ENCODE measurements at places on chromosomes 1 and 21. TPM values are rescaled to one million over a fixed set of nuclear protein-coding genes. Genes with fewer than 3 reads are reported as not detected.

DNA sequence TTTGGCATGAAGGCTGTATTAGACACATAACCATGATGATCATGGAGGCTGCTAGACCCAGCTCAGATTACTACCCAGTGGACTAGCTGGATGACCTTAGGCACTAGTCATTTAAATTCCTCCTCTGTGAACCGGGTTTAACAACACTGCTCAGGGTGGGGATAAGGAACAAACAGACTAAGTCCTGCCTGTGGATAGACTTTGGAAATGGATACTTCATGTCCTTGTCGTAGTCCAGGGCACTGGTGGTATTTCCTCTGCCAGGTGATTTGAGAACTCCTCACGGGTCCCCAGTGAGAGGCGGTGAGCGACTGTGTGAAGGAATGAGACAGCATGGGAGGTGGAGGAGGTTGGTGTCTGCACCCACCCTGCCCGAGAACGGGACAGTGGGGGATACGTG is 72.9 kb upstream of the SELENON start:
- no peak for DNase-seq

DNA sequence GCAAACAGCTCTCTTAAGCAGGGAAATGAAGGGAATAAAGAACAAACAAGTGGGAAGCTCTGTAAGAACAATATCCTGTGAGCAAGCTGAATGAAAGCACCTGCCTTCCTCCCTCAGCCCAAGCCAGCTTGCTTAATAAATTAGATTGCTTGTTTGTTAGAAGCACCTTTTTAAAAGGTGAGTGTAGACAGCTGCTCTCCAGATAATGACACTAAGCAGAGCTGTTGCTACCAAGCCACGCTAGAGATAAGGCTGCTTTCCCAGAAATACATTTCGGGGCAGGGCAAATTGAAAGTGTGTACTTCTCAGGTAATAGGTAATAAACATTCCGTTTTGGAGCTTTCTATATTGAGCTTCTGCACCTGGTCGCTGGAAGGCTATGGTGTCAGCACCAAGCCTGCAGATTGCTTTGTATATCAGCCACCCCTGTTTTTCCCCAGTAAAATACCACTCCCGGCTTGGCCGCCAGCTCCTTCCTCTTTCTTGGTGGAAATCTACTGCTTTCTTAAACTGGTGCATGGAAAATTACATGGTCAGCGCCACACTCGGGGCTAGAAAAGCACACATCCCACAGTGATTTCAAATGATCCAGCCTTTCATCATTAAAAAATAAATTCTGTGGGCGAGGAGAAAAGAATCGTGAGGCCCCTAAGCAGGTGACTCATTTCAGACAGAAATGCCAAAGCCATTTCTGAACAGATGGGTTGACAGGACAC is 151.3 kb downstream of the ETS2 start:
- peak; percentile 66 for DNase-seq

- no peak for DNase-seq
These were observed 419.8 kb upstream of the NFIA start for GRCh38 chr1:60662486-60663044.

GRCh38 chr1:203129501-203130231 is 2.1 kb downstream of the ADORA1 start:
- DNase-seq, result peak; percentile 52

DNA sequence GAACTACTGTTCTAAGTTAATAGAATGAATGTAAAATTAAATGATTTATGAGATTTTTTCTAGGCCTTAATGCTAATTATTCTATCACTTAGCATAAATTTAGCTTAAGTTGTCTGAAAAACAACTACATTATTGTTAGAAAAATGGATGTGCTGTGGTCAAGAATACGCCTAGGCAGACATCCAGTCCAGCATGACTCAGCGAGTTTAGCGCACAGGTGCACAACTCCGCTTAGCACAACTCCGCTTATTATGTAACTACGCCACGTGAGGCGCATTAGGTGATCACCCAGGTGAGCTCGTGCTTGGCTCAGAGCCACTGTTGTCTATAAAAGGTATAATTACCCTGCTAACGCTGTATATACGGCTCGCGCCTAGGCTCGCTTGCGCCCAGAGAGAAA is 1043.6 kb upstream of the ADGRL4 start:
- DNase-seq, result no peak

The SYT6 gene
- total RNA-seq, result not detected

The PLA2G2F gene
- total RNA-seq, result not detected

Measured in RPMI7951 (cell line).